ENCODE measurements at places on chromosomes 13 and 19.

GRCh38 chr13:31945202-31945961, 86.2 kb upstream of the FRY start:
- DNase-seq = no peak

DNA sequence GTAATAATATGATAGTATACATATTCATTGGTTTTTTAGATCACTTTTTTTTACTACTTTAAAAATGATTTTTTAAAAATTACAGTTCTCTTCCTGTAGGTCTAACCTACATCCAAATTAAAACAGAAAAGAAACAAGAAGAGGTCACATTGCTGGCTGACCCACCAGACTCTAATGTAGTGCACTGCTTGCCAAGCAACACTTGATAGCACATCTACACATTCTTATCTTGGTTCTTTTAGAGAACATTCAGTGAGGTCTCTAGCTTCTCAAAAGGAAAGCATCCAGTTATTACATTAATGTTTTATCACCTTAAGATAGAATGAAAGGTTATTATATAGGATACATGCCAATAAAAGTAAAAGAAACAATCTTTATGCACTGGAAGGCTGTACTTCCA, 35.6 kb downstream of the NDFIP2 start:
- DNase-seq = no peak

GRCh38 chr13:30900952-30901749, 4.9 kb upstream of the MEDAG start:
- DNase-seq = no peak

- DNase-seq = no peak
Observed at GRCh38 chr13:77528834-77529500, 6.5 kb upstream of the SCEL start.

DNA sequence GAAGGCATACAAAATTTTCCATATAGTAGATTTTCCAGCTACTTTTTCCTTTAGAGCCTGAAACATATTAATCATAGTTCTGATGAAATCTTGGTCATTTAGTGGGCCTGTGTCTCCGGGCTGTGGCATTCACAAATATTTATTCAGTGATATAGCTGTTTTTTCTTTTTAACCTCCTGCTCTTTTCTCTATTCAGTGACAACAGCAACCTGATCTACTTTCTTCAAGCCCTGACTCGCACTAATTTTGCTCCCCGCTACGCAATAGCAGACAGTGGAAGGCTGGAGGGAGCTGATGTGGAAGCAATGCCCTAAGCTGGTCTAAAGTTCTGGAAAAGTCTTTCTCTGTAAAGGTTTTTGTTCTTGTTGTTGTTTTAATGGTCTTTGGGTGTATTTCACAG, 289.7 kb downstream of the SLITRK6 start:
- DNase-seq = no peak

DNA sequence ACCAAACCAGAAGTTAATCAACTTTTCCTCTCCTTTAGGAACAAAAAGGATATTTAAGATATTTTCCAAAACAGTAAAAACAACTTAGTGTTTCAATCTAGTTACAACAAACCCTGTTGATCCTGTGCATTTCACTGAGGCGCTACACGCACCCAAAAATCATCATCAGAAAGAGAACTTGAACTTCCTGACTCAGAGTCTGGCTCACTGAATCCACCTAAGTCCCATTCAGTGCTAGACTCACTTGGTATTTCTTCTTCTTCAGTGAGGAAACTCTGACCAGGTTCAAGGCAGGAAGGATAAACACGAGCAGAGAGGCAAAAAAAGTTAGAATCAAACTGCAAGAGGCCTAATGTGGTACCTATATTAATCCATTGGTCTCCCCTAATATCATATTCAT, 2.2 kb downstream of the KBTBD6 start:
- no peak for DNase-seq

DNA sequence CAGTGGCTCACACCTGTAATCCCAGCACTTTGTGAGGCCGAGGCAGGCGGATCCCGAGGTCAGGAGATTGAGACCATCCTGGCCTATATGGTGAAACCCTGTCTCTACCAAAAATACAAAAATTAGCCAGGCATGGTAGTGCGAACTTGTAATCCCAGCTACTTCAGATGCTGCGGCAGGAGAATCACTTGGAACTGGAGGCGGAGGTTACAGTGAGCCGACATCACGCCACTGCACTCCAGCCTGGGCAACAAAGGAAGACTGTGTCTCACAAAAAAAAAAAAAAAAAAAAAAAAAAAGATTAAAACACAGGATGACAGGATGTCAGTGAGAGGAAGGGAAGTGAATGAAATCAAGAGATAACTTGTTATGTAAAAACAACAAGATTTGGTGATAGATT, 1158.5 kb downstream of the PCDH9 start:
- DNase-seq = no peak

- no peak for DNase-seq
Observed at GRCh38 chr19:27868007-27868406, 1344.9 kb downstream of the UQCRFS1 start.

GRCh38 chr13:73861136-73861535, 273.1 kb downstream of the KLF12 start:
- DNase-seq = no peak

DNA sequence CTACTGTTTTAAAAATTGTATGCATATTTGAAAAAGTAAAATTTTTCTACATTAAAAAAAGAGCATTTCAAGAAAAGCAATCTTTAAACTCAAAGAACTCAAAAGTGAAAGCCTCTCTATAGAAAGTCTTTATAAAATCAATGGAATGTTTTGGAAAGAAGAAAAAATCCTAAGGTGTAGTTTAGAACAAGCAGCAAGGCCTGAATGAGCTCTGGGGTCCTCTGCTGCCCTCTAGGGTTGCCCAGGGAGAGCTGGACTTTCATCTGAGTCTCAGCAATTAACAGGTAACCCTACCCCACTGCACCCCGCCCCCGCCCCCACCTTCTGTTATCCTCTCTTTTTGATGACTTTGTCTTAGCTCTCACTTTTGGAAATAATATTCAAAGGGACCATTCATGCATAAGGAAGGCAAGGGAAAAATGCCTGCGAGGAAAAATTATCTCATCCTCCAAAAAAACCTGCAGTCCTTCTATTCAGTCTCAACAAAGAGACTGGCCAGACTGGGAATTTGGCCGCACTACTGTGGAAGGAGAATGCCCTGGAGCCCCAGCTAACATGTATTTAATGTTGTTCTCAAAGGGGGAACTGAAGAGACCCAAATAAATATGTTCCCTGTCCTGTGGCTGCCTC, 24.1 kb downstream of the SLC25A30 start:
- peak; percentile 34 for DNase-seq

- DNase-seq = no peak
Observed at GRCh38 chr13:104256701-104257100, 1190.5 kb upstream of the SLC10A2 start.

- DNase-seq = no peak
Observed at GRCh38 chr13:39530916-39531315, 72.1 kb downstream of the LHFPL6 start.

DNA sequence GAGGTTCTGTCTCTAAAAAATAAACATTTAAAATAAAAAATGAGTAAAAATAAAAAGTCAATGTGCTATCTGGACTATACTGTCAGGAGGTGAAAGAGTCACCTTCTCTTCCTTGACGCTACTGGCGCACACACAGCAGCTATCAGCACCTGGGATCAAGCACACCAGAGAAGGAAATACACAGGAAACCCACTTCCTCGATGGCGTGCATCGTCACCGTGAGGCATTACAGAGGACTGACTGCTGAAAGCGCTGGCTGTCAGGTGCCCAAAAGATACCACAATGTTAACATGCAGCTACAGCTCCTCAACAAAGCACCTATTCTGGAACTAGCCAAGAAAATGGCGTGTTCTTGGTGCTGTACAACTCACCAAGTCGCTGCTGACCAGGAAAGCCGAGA, 6.1 kb downstream of the SLC35E1 start:
- DNase-seq = no peak

- no peak for DNase-seq
Observed at GRCh38 chr13:44135566-44135965, 238.1 kb upstream of the SERP2 start.

DNA sequence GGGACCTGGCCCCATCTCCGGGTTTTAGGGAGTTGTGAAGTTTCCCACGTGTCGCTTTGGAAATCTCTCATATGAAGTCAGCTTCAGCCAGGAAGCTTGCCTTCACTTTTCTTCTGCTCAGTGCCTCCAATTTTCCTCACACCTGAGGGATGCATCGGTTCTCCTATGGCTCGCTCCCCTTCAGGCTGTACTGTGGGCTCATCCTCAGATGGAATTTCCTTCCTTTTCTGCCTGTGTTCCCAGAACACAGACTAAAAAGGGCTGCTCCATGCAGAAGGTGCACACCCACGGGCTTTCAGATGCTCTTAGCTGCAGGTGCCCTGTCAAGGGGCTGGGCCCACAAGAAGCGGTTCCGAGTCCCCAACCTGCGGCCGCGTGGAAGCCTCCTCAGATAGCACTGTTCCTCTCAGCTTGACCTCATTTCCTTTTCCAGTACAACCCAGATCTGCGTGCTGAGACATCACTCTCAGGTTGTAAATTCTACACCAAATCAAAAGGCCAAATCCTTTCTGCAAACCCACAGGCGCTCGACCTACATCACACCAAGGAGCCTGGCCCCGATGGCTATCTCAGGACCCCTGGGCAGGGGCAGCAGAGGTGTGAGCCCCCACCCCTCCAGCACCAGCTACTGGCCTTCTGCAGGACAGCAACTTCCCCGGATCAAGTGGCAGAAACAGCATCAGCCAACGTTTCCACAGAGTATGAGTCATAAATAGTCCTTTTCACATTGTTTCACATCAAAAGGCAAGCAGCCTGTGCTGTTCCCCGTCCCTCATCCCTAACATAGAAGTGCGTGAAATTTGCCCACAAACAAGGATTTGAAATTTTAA, 275.9 kb downstream of the ZNF536 start:
- no peak for DNase-seq

- no peak for DNase-seq
Observed at GRCh38 chr13:98994896-98995295, 17.0 kb upstream of the DOCK9 start.

- DNase-seq = no peak
Observed at GRCh38 chr13:31009166-31009565, 76.7 kb downstream of the TEX26 start.

DNA sequence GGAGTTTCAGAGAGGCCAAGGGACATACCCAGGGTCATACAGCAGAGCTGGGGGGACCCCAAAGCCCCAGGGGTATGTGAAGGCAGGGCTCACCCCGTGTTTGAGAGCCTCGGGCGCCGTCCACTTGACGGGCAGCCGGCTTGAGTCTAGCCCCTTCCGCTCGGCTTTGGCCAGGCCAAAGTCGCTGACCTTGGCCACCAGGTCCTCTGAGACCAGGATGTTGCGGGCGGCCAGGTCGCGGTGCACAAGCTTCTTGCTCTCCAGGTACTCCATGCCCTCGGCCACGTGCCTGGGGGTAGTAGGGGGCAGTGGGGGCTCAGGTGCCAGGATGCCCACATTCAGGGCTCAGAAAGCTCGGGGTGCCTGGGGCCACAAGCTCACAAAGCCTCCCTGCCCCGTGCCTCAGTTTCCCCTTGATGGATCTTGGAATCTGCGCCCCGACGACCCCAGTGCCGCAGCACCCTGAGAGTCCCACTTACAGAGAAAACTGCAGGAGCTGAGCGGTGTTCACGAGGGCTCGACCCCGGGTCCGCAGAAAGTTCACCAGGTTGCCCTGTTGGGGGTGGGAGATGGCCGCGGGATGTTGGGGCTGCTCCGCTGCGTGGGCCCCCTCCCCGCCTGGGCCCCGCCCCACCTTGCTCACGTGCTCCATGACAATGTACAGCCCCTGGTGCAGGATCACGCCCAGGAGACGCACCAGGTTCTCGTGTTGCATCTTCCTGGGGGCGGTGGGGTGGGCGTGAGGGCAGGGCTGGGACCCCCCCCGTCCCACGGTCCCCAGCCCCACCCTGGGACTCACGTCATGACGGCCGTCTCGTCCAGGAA, 7.1 kb downstream of the MATK start:
- DNase-seq = no peak

DNA sequence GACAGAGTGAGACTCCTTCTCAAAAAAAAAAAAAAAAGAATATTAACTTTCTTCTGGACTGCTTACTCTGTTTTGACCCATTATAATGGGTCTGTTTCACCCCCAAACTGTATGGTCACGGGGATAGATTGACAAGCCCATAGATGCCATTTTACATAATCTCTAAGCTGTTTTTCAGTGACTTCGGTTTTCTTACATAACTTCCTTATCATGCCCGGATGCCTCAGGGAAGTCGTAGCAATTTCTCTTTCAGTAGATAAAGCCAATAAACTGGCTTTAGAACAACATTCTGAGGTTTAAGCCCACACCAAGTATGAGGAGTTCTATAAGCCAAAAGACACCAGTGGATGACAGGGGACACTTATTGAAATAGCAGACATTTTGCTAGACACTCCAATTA, 5.9 kb upstream of the ZNF254 start:
- no peak for DNase-seq

DNA sequence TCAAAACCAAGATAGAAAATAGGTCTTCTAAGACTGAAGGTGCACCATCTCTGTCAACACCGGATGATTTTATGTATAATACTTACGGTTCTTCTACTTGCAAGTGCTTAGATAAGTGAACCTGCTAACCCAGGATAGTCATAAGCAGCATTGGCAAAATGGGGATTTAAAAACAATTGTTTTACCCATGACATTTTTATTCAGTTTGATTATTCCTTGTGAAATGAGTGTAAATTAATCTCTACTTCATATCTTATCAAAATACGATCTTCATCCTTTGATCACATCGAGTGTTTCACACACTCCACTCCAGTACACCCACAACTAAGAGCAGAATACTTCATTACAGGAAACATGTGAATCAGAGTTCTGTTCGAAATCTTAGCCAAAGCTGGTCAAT, 23.0 kb upstream of the MTRF1 start:
- DNase-seq = no peak

- no peak for DNase-seq
Observed at GRCh38 chr13:47251771-47252170, 354.9 kb upstream of the HTR2A start.

DNA sequence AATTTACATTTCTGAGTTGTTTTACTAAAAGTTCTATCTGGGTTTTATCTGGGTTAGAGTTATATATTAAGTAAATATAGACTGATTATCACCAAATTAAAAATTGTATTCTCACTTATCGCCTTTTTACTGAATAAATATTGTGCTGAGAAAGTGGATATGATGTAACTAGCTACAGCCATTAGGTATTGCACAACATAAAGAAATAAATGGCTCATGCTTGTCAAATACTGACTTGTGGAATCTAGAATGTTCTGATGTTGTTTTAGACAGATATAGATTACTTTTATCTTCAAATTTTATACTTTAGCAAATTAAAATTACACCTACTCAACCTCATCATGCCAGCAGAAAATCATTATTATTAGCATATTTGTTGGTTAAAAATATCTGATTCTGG, 1277.1 kb upstream of the MIR17HG start:
- no peak for DNase-seq

GRCh38 chr13:23510979-23511735, 59.1 kb upstream of the TNFRSF19 start:
- DNase-seq = no peak
